ENCODE measurements at places on chromosomes 1 and 21.
A peak's percentile ranks its signal among the peaks of the same experiment; 100 is the strongest.

GRCh38 chr1:201299968-201300367 lies 16.7 kb downstream of the PKP1 start:
- DNase-seq: no peak

- no peak for DNase-seq
Measured at GRCh38 chr1:221172841-221173240, 293.6 kb downstream of the HLX start.

DNA sequence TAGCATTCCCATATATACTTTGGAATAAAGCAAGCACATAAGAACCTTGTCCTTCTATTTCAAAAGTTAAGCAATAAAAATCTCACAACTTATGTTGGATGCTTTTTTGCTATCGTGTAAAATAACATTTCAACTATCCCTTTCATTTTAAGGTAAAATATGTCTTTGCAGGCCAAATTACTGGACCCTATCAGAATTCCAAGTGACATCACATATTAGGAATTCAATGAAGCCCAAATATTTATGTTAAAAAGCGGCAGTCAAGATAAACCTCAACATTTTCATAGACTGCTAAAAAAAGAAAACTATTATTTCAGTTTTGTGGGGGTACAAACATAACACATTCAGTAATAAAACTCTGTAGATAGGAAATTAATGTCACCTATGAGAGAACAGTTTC lies 252.0 kb downstream of the KCTD3 start:
- no peak for DNase-seq

DNA sequence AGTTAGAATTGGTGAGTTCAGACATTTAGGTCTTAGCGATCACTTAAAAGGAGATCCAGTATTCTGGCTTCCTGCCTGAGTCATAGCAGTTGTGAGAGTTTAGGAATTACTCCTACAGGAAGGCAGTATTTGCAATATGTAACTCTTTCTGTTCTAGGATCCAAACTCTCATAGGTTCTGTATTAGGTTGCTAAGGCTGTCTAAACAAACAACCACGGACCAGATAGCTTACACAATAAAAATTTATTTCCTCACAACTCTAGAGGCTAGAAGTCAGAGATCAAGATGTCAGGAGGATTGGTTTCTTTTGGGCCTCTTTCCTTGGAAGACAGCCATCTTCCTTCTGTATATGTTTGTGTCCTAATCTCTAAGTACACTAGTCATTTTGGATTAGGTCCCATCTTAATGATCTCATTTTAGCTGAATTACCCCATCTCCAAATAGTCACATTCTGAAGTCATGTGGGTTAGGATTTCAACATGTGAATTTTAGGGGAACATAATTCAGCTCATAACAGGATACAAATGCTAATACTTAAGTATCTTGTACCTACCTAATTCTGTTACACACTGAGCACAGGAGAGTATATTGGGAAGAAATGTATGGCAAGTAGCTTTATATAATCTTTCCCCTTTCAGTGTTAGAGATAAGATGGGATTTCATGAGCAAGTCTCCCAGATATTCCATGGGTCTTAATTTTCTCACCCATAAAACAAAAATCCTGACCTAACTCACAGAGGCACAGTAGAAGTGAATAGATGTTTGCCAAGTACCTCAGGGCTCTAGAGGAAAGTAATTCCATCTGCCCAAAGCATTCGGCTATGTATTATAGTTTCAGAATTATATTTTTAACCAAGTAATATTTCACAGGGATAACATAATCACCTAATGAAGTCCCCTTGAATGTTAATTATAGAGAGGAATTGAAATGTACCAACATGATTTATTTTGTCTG lies 144.4 kb downstream of the PTBP2 start:
- DNase-seq: no peak

DNA sequence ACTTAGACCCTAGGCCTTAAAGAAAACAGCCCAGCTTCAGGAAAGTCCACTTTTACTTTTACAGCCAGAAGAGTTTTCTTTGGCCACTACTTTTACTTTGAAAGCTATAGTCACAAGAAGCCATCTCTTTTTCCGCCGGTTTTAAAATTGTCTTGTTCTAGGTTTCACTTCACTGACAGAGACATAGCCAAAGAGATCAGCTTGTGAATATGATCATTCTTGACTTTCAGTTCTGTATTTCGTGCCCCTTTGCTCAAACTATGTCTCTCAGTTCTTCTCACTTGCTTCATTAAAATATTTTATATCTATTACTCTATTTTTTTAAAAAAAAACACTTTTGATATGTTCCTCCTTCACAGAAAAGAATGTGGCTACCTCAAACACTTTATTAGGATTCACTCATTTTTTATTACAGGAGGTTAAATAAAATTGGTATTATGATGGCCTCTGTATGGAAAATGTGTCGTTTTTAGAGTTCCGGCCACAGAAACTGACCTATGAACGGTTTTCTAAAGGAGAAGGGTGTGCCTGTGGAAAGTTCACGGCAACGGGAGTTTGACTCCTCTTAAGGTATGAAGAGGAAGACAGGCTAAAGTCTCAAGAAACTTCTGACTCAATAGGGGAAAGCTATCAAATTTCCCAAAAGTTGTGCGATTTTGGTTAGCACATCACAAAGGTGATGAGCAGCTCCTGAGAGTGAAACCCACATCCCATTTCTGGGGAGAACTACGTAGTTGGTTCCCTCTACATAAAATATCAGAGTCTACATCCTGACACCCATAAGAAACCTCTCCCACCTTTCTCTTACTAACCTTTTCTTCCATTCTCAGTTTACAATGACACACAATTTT lies 1.2 kb downstream of the MCOLN2 start:
- DNase-seq: no peak

DNA sequence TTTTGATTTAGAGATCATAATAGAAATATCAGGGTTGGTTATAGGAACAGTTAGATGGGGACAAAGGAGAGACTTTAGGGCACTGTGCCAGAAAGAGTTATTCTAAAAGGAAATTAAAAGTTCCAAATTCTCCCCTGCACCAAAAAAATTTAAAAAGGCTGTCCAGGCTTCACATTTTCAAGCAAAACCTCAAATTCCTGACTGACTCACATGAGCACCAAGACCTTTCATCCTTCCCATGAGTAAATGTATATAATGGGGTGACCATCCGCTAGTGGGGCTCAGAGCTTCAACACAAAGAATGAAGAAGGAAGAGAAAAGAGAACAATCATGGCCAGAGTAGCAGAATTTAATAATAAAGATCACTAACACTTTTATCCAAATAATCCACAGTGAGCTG lies 131.6 kb upstream of the MROH9 start:
- no peak for DNase-seq

- DNase-seq: no peak
Measured at GRCh38 chr1:160731990-160732389, 7.1 kb upstream of the SLAMF7 start.

DNA sequence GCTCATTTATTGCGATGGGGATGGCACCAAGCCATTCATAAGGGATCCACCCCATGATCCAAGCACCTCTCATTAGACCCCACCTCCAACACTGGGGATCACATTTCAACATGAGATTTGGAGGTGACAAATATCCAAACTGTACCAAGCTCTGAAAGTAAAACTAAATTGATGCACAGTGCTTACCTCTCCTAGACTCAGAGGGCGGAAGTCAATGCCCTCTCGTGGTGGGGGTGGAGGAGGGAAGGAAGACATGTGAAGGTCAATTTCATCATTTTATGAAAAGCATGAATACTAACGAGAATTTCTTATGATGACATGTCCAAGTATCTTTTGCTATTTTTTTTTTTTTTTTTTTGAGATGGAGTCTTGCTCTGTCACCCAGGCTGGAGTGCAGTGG lies 120.0 kb downstream of the PGBD5 start:
- peak; percentile 15 for DNase-seq

Data from stimulated activated CD8-positive, alpha-beta memory T cell treated with anti-CD3 and anti-CD28 coated beads, Interleukin-4, amount 100 ng/mL, for 24 hours (primary cell).